ENCODE measurements at places on chromosomes 12 and 14.

- DNase-seq = no peak
Measured at GRCh38 chr14:95381726-95382125, 62.0 kb upstream of the CLMN start.

GRCh38 chr12:120762086-120762485 lies 36.5 kb downstream of the ACADS start:
- no peak for DNase-seq

GRCh38 chr12:120970310-120970709 lies 8.0 kb upstream of the HNF1A start:
- no peak for DNase-seq

GRCh38 chr12:65999564-66000280 lies 130.8 kb downstream of the LLPH start:
- DNase-seq = no peak

GRCh38 chr14:66383257-66383656 lies 102.9 kb upstream of the CCDC196 start:
- DNase-seq = no peak

GRCh38 chr14:49939884-49940510 lies 47.1 kb downstream of the ARF6 start:
- no peak for DNase-seq

DNA sequence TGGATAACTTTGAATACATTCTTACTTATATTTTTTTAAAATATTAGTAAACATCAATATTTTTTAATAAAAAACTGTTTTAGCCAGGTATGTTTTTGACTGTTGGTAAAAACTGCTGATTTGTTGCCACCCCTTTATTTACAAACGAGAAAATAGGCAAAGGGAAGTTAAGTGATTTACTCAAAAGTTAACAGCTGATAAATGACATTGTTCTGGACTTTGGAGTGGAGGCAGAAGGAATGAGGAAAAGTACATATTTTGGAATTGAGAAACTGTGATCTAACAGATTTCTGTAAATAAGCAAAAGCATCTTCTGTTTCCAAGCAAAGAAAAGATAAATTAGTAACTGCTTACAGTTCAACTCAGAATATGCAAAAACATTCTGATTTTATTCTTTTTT lies 4.5 kb downstream of the AP5M1 start:
- DNase-seq = no peak

- DNase-seq = no peak
Measured at GRCh38 chr12:47350062-47350408, 270.3 kb upstream of the AMIGO2 start.

GRCh38 chr14:74459289-74459946 lies 33.4 kb upstream of the SYNDIG1L start:
- peak; percentile 69 for DNase-seq

GRCh38 chr12:118059341-118060191 lies 1.4 kb downstream of the WSB2 start:
- DNase-seq = peak; percentile 67

DNA sequence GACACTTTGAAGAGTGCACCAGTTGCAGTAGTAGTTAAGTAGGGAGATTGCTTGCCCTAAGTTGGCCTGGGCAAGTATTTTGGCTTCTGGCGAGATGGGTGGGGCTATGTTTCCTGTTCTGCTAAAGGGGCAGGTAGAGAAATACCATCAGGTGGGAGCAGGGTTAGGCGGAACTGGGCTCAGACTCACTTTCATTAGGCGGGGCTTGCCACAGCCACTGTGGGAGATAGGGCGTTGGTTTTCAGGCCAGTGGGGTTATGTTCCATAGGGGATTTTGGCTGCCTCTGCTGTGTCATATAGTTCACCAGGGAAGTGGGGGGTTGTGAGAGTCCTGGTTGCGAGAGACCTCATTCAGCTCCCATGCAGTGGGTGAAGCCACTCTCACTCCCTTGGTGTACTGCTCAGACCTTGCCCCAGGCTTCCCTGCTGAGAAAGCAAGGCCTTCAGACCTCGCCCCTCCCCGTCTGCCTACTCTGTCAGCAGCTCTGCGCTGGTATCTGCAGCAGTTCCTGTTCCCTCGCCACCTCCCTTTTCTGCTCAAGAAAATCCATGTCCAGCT lies 43.3 kb downstream of the AEBP2 start:
- no peak for DNase-seq

- no peak for DNase-seq
Measured at GRCh38 chr12:104247698-104248097, 32.1 kb downstream of the TXNRD1 start.

GRCh38 chr14:104140213-104140462 lies 1.8 kb downstream of the KIF26A start:
- DNase-seq = no peak

DNA sequence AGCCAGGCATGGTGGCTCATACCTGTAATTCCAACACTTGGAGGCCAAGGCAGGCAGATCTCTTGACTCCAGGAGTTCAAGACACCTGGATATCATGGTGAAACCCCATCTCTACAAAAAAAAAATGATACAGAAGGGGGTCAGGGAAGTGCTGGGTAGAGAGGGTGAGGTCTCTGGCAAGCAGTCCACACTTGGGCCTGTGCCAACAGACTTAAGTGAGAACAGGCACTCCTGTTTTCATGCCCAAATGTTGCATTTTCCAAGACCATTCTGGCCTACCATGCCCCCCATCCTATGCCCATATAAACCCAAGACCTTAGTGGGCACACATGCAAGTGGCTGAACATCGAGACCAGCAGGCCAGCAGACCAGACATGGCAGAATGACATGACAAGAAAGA lies 16.0 kb upstream of the CMAS start:
- DNase-seq = no peak

DNA sequence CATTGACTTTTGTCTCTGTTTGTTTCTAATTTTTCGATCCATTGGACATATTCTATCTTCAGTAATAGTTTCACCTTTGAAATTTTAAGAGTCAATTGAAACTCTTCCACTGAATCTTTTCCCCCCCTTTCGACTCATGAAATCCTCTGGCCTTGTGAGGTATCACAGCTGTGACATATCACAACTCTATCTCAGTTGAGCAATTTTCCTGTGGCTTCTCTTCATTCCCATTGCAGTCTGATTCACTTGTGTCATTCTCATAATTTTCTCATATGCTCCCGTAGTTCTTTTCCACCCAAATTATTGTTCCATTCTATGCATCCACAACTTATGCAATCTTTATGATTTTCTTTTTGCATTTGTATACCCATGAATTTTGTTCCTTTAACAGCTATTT lies 261.6 kb downstream of the DACT1 start:
- no peak for DNase-seq

GRCh38 chr12:15592934-15593333 lies 196.3 kb downstream of the EPS8 start:
- DNase-seq = no peak

Data from MG63 (cell line).